ENCODE measurements at places on chromosomes 5 and 9. TPM values are rescaled to one million over a fixed set of nuclear protein-coding genes. Genes with fewer than 3 reads are reported as not detected.

The ANKRD34B gene
- total RNA-seq: under 0.01 TPM

The GRIA1 gene
- total RNA-seq: 0.11 TPM

The PLPP7 gene
- 2.6 TPM for total RNA-seq

The CORO2A gene
- 0.76 TPM for total RNA-seq

The ODF2 gene
- total RNA-seq: 22.6 TPM

The PPP3R2 gene
- not detected for total RNA-seq

The ARL15 gene
- 94.4 TPM for total RNA-seq

The PDGFRB gene
- total RNA-seq: 10.4 TPM

The PDCD1LG2 gene
- total RNA-seq: 0.54 TPM

The FBP2 gene
- not detected for total RNA-seq

Data from dermis lymphatic vessel endothelial cell (primary cell).